ENCODE measurements at places on chromosomes 1 and 21.

DNA sequence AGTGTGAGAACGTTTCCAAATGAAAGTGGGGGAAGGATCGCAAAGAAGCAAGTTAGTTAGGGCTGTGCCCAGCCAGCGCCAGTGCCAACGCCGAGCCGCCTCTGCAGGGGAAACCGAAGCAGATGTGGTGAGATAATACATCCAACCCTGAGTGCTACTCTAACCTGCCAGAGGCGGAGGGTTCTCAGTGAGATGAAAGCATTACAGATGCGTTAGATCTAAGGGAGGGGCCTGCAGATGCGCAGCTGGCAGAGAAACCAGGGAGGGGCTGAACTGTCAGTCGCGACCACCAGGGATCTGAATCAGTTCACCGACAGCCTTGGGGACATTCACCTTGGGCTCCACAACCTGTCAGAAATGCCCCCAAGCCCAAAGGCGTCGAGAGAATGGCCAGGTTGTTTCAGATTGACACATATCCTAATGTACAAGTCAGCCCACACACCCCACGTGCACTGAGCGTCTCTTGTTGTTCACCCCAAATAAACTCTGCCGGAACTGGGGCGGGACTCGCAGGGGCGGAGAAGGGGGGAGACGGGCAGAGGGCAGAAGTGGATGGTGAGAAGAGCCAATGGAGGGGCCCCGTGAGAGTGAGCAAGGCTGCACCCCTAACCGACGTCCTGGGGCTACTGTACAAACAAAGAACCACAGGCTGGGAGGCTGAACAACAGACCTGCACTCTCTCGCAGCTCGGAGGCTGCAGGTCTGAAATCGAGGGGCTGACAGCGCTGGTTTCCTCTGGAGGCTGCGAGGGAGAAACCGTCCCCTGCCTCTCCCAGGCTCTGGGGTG, 8.7 kb upstream of the UMODL1 start:
- DNase-seq = no peak

- DNase-seq = no peak
Measured at GRCh38 chr1:46300673-46301405, 2.6 kb downstream of the LRRC41 start.

GRCh38 chr1:24849672-24850295, 80.3 kb downstream of the RUNX3 start:
- no peak for DNase-seq

DNA sequence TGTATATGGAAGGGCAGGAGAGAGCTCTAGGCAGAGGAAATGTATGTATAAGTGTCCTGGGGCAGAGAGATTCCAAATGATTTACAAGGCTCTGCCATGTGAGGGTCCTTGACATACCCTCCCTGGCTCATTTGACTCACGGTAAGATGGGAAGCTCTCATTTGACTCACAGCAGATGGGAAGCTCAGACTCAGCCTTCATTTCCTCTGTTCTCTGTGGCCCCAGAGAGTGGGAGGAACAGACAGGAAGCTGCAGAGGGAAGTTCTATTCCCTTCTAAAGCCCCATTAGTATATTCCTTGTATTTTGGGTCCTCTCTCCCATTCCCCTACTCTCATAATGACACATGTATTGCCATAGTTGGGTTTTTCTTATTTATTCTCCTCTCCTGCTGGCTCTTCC, 44.9 kb downstream of the FOXD2 start:
- no peak for DNase-seq

DNA sequence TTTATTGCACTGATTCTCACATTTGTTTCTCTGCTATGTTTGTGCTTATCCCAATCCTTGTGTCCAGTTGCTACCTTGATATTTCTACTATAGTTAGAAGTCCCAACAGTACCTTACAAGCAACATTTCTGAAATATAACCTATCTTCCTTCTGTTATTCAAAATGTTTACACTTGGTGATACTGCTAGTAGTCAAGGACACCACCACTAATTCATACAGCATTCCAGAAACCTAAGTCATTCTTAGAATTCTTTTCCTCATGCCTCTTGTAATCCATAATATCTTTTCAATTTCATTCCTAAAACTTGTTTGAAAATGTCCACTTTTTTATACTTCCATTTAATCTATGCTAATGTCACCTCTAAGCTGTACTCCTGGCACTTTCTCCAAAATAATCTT, 2132.1 kb downstream of the NCAM2 start:
- DNase-seq = no peak

DNA sequence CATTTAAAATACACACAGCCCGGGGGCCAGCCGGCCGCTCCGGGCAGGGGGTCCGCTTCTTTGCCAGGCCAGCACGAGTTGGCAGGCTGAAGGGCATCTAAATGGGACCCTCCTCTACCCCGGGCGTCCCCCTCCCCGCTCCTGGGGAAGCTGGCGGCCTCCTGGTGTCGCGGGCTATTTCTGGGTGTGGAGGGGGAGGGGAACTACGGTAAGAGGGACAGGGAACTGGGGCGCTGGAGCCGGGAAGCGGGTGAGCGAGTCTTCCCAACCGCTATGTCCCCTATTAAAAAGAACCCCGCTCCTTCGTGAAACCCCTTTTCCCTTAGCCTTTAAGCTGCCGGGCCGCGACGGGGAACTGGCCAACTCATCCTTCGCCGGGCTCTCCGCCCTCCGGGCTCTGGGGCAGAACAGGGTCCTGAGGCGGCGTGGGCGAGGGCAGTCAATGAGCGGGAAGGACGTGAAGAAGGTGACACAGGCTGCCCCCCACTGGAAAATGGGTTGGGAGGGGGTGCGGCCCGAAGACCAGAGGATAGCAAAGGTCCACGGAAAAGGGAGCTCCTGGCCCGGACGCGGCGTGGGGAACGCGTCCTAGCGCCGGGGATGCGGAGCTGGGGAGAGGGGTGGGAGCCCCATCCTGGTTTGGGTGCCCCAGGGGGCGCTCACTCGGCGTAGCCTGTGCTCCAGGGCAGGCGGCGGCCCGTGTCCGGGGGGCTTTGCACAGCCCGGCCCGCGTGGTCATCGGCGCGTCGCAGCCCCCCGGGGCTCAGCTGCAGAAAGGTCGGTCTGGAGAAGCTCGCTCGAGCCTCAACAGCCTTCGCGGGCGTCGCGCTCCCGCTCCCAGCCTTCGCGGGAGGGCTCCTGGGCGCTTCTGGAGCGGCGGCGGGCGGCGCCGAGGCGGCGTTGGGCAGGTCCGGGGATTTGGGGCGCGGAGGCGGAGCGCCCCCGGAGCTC, 544 bp downstream of the PPM1J start:
- no peak for DNase-seq

GRCh38 chr1:217097819-217098218, 374.6 kb upstream of the ESRRG start:
- DNase-seq = no peak

DNA sequence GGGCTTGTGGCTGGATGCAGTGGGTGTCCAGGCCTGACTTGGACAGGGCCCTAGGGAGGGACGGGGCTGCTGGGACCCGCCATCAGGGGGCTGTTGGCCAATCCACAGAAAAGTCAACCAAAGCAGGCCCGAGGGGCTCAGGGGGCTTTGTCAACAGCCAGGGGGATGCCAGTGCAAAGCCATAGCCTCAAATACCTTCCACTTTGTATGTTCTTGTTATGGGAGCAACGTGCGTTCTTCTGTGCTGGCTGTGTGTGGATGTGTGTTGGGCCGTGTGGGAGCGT, 35.4 kb upstream of the ARF1 start:
- DNase-seq = peak; percentile 18

DNA sequence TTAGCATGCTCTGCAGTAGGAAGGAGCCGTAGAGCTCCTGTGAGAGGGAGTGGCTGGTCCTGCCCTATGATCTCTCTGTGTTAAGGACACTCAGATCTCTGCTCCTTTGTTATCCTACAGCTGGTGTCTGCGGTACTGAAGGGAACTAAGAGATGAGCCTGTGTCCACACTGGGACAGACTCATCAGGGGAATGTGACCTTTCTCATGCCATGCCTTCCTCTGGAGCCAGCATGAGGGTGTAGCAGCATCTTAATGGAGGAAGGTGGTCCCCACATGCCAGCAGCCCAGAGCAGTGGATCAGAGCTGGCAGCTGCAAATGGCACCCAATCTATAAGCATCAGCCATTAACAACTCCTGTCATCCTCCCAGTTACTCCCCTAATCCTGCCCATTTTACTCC, 24.7 kb upstream of the GUCA2B start:
- DNase-seq = no peak

GRCh38 chr1:201731592-201731991, 97.4 kb upstream of the IPO9 start:
- no peak for DNase-seq

DNA sequence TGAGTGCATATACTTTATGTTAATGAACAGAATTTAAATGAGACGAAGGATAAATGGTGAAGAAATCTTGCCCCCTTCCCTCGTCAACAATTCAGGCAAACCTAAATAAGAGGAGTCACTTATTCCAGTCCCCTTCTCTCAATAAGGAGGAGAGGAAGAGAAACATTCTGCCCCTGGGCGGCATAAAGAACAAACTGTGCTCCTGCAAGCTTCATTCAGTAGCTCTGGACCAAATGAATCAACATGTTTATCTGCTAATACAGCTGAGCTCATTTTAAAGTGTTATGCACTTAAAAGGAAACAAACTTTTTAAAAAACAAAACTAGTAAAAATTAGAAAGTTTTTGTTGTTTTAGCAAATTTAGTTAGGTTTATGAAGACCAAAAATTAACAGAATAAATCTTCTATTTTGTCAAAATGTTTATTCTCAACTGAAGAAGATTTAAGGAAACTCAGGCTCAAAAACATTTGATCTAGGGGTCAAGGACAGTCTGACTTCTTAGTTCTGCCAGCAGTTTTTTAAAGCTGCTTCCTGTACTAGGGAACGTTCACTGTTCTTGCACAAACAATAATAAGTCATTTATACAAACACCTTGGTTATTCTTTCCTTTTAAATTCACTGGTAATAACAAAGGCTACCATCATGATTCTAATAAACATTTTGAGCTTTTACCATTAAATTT, 58.3 kb downstream of the AKT3 start:
- no peak for DNase-seq

DNA sequence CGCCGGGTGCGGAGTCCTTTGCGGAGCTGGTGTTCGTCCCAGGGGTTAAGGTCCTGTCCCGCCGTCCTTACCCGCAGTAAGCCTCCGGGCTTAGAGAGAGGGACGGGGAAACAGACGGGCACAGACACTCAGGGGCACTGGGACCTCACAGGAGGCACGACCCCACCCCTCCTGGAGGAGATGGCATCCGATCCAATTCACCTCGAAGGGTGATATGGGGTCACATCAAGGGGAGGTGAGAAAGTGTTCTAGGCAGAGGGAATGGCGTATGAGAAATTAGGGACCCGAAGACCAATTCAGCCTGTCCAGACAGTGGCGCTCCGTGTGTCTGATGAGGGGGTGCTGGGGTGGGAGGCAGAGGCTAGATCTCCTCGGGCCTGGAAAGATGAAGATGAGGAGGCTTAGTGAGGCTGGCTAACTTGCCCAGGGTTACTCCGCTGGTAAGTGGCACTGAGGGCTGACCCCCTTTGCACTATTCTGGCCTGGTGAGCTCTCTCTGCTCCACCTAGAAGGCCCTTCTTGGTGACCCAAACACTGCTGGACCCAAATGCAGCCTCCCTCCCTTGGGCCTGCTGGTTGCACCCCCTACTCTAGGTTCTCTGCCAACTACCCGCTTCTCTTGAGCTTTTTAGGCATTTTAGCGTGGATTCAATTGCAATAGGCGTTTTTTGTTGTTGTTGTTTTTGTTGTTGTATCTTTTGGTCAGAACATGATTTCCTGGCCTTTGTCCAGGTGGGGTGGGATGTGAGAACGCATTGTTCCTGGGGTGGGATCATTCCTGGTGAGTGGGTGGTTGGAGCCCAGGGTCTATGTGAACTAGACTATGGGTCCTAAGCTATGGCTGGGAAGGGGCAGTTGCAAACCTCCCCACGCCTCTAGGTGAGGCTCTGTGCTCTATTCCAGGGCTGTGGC, 12.3 kb downstream of the BTBD19 start:
- no peak for DNase-seq

DNA sequence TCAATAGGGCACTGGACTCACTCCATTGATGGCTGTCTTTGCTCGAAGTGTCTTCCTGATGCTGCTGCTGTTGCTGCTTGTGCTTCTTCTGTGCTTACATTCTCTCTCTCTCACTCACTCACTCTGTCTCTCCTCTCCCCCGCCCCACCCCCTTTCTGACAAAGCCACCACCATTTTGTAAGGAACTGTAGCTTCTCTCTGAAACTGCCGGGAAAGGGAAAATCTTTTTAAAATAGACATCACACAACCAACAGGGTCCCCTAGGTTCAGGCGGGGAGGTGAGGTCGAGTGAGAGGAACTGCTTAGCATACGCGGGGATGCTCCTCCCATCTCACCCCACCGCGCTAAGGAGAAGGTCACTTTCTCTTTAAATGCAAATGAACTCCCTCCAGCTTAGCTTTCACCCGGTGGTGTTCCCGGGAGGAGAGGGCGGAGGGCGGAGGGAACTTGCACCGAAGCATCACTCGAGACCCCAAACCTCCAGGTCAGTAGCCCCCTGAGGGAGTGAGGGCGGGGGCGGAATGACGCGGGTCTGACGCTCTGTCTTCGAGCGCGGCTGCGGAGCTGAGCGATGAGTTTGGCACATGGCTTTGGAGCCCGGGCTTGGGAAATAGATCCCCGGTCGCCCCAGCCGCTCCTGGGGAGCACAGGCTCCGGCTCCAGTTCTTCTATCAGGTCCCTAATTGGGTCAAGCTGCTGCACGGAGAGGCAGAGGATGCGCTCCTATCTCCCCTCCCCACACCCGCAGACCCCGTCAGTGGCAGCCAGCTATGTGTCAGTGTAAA, at the start of gene CCDC28B:
CCDC28B (plus strand) TSS at position 370 of the 785 bp plus-strand sequence. CDS start 1,341 bp downstream, outside the sequence.
- DNase-seq = peak; percentile 76

DNA sequence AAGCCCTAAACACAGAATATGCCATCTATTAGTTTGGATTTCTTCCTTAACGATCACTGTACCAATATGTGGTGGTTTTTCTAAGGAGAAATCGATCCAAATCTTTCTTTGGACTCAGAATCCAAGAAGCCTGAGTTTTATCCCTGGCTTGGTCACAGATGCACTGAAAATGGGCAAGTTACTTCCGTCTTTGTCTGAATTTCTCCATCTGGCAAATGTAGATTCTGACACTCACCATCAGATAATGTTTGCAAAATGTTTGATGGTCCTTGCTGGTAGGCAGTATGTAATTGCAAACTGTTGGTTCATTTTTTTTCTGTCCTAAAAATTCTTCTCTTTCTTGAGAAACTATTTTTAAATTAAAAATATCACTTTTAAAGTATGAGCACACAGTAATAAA, 115.0 kb downstream of the TSEN15 start:
- no peak for DNase-seq

DNA sequence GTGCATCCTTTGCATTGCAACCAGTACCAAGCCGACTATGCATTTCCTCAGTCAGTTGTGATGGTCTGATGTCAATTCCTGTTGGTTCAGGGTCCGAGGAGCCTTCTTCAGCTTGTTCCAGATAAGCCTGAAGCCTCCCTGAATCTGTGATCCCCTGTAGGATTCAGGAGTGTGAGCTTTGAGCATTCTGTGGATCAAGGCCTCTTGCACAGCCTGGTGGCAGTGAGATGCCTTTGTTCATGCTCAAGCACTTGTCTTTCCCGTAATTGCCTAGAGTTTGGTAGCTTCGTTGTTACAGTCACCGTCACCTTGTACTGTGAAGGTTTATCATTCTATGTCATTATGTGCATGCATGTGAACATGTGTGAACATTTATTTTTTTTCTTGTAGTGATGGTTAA, 103.5 kb downstream of the PBX1 start:
- DNase-seq = no peak

GRCh38 chr1:72037745-72038343, 244.5 kb downstream of the NEGR1 start:
- DNase-seq = peak; percentile 26

GRCh38 chr1:29272147-29272907, 36.0 kb downstream of the PTPRU start:
- DNase-seq = peak; percentile 7

GRCh38 chr1:7670334-7671145, 100.6 kb upstream of the VAMP3 start:
- no peak for DNase-seq
